ENCODE measurements at places on chromosomes 6 and 20.
A peak's percentile ranks its signal among the peaks of the same experiment; 100 is the strongest.

DNA sequence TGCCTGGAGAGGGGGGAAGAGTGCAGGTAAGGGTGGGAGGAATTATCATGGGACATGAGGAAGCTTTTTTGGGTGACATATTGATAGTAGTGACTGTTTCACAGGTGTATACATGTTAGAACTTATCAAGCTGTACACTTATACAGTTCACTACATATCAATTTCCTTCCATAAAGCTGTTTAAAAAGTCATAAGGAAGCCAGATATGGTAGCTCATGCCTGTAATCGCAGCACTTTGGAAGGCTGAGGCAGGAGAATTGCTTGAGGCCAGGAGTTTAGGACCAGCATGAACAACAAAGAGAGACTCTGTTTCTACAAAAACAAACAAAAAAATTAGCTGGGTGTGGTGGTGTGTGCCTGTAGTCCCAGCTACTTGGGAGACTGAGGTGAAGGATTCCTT lies 21.7 kb downstream of the ZSCAN12 start:
- DNase-seq, result no peak

- DNase-seq, result peak; percentile 12
Measured at GRCh38 chr6:169227116-169227515, 26.5 kb downstream of the THBS2 start.

GRCh38 chr6:158640519-158640918 lies 4.0 kb downstream of the DYNLT1 start:
- no peak for DNase-seq

DNA sequence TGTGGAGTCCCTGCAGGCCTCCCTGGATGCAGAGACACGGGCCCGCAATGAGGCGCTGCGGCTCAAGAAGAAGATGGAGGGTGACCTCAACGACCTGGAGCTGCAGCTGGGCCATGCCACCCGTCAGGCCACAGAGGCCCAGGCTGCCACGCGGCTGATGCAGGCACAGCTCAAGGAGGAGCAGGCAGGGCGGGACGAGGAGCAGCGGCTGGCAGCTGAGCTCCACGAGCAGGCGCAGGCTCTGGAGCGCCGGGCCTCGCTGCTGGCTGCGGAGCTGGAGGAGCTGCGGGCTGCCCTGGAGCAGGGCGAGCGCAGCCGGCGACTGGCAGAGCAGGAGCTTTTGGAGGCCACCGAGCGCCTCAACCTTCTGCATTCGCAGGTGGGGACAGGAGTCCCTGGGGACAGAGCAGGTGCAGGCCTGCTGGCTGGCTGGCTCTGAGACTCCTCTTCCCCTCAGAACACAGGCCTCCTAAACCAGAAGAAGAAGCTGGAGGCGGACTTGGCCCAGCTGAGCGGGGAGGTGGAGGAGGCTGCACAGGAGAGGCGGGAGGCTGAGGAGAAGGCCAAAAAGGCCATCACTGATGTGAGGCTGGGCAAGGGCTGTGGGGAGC lies 44.7 kb downstream of the MYH7B start:
- DNase-seq, result no peak

- DNase-seq, result no peak
Measured at GRCh38 chr20:10065154-10065833, 30.5 kb downstream of the ANKEF1 start.

All from omental fat pad (tissue), 4 donors.